NCI-H1694 treated with DMSO at 0.1 percent for 48 hours (cell line): ENCODE measurements at places on chromosomes 13 and 19.

GRCh38 chr13:22569811-22570210 is 611.0 kb upstream of the SGCG start:
- no peak for DNase-seq

DNA sequence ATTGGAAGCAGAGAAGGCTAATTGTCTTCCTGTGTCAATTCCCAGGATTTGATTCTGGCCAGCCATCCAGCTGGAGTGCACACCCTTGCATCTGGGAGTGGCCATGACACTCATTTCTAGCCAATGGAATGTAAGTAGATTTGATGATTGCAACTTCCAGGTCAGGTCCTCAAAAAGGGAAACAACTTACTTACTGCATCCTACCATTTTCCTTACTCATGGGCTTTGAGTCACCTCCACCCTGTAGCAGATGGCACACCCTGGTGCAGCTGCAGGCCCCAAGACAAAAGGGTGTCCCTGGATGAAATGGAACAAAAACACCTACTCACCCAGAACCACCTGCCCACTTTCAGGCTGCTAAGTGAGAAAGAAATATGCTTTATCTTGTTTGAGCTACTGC is 27.3 kb upstream of the MPHOSPH8 start:
- no peak for DNase-seq

DNA sequence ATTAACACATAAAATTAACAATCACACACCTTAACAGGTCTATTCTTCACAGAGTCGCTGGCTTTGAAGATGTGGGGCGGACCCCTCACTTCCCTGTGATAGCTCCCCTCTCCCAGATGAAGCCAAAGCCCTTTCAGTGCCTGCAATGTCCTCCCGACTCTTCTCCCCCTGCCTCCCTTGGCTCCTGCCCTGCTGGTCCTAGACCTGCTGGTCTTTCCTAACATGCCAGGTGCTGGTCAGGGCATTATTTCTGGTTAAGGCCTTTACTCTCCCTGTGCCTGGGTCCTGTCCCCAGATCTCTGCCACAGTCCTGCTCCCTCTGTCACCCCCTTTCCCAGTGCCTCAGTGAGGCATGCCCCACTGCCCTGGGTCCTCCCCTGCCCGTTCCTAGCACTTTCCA is 12.2 kb downstream of the ERICH6B start:
- no peak for DNase-seq

- DNase-seq, result no peak
These were observed 17.6 kb downstream of the CD70 start for GRCh38 chr19:6573350-6573749.

- no peak for DNase-seq
These were observed 160.6 kb upstream of the SPRY2 start for GRCh38 chr13:80501556-80501955.

DNA sequence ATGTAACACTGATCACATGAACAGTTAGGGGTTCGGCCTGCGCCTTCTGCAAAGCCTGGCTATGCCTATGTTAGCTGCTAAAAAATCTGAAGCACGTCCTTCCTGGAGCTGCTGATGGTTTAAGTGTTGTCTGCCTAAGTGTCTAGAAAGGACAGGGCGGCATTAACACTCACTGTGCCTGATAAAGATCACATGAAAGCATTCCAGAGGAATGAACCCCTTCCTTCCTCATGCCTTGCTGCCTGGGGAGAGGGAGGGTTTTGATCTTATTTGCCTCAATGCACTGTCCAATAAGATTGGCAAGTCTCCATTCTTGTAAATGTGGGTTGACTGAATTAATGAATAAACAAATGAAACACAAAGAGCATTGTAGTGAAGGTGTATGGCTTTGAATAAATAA is 5.2 kb downstream of the DOCK9 start:
- DNase-seq, result no peak

GRCh38 chr19:45234089-45234869 is 10.9 kb downstream of the EXOC3L2 start:
- DNase-seq, result no peak

DNA sequence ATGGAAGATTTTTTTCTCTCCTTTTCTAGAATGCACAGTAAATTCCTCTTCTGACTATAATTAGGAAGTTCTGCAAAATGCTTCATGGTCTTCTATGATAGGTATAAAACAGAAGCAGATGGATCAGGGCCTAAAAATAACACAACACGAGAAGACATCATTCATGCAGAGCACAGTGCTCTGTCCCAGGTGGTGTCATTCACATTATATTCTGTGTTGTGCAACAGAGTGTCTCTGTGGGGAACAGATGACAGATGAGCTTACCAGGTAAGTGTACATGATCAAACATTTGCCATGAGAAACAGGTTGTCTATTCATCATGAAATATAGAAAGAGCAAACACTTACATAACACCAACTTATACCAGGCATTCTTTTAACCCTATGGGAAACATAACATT is 288.3 kb downstream of the KCTD12 start:
- DNase-seq, result peak; percentile 76

DNA sequence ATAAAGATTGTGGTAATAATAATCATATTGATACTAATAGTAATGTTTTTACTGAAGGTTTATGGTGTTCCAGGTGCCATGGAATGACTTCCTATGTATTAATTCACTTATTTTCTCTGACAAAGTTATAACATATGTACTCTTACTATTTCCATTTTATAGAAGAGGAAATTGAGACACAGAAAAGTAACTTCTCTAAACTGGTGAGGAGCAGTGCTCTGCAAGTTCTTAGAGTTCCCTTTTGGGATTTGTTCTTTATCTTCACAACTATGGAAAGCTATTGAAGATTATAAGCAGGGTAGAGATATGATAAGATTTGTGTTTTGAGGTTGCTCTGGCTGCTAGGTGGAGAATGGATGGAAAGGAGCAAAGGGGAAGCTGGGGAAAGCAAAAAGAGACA is 83.9 kb upstream of the OLFM4 start:
- DNase-seq, result no peak

DNA sequence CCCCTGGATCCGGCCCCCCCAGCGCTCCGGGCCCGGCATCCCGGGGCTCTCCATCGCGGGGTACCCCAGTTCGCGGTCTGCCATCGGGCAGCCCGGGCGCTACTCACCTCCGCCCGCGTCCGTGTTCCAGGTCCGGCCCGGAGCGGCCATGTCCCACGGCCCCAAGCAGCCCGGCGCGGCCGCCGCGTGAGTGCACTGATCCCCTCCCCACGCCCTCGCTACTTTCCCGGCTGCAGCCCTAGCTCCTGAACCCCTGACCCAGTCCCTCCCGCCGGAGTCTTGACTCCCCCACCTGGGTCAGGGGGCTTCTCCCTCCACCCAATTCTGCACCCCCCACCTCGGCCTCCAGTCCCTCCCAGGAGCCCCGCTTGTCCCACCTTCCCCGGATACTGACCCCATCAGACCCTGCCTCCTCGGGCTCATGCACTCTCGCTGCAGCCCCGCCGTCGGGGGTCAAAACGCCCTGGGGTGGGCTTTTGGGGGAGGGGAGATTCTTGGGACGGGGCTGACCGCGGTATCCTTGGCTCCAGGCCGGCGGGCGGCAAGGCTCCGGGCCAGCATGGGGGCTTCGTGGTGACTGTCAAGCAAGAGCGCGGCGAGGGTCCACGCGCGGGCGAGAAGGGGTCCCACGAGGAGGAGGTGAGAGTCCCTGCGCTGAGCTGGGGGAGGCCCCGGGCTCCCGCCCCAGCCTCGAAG is 566 bp downstream of the HMG20B start:
- no peak for DNase-seq

DNA sequence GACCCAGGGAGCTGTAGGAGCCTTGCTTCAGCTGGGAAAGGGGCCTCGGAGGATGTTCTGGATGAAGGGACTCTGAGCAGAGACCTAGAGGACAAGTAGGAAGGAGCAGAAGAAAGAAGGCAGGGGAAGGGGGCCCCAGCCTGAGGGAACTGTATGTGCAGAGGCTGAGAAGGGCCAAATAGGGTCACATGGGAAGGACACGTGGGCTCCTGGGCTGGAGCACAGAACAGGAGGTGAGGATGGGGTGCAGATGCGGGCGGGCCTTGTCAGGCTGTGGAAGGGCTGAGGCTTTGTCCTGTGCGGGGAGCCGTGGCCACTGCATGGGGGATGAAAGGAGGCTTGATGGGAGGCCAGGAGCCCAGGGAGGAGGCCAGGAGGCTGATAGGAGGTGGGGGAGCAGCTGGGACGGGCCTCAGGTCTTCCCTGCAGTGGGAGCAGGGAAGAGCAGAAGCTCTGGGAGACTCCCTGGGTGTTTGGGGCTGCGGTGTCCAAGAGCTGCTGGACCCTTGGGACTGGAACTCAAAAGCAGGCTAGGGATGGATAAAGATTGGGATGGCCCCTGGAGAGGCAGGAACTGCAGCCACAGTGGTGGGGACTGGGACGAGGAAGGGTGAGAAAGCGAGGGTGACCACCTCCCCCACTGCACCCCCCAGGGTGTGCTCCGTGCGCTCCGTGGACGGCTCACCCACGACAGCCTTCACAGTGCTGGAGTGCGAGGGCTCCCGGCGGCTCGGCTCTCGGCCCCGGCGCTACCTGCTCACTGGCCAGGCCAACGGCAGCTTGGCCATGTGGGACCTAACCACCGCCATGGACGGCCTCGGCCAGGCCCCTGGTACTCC is 11.4 kb upstream of the LTBP4 start:
- no peak for DNase-seq

DNA sequence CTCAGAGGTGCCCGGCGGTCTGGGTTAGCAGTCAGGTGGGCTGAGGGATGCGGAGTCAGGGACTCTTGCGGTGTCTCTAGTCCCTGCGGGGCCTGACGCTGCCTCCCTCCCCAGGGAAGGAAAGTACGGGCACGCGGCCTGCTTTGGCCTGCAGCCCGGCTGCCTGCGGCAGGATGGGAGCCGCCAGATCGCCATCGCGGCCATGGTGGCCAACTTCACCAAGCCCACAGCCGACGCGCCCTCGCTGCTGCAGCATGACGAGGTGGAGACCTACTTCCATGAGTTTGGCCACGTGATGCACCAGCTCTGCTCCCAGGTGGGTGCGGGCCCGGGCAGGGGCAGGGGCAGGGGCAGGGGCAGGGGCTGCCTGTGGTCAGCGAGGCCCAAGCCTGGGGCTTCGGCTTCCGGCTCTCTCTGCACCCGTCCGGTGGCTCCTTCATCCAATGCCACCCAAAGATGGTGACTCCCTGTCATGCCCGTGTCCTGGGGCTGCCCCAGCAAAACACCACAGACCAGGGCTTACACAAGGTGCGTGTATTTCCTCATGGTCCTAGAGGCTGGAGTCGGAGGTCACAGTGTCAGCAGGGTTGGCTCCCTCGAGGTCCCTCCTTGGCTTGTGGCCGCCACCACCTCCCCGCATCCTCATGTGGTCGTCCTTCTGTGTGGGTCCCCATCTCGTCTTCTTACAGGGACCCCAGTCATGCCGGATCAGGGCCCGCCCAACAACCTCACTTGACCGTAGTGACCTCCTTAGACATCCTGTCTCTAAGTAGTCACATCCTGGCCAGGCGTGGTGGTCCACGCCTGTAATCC is 11.3 kb upstream of the ZNF554 start:
- no peak for DNase-seq

- DNase-seq, result no peak
These were observed 66.9 kb downstream of the MIPEP start for GRCh38 chr13:23822252-23822824.

- DNase-seq, result no peak
These were observed 52.6 kb downstream of the RASA3 start for GRCh38 chr13:114079601-114080536.

DNA sequence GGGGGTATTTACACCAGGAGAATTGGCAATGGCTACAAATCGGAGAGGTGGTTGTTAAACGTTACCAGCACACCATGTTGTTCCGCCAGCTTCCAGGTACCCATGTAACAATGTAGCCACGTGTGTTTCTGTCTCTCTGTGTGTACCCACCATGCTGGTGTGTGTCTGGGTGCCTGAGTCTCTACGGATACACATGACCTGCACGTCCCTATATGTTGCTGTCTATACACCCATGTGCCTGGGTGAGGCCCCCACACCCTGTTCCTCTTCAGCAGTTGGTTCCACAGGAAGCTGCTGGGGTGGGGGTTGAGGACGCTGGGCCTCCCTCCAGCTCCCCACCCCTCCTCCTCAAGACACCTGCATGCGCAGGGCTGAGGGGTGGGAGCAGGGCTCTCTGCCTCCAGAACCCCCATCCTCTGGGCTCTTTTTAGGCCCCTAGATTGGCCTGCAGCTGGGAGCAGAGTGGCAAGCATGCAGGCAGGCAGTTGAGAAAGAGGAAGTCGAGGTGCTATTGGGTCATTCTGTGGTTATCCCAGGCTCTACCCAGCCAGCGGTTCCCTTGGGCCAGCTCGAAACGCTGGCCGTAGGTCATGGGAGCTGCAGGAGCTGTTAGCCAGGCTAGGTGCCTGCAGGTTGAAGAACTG is at the start of gene ARHGEF18:
Gene ARHGEF18 (plus strand): TSS at position 351 of the 644 bp plus-strand sequence. CDS start 13,954 bp downstream, outside the sequence.
- peak; percentile 14 for DNase-seq

DNA sequence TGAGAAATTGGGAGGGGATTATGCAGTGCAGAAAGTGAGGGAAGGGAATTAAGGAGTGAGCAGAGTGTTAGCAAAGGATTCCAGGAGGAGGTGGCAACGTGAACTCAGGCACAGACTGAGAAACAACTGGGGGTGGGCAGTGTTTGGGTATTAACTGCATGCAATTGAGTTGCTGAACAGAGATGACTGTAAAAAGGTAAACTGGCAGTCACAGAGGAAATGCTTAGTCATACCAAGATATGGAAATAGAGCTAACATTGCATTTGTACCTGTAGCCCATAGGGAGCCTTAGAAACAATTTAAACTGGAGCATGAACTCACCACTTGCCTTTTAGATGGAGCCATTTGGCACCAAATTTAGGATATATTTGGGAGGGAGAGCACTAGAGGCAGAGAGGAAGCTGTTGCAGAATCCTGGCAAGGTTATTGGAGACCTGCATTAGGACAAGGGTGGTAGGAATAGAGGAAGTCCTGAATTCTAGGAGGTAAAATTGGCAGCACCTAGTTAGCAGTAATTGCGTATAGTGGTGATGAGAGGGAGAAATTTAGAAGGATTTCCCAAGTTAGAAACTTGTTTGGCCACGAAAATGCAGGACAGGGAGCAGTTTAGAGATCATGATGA is 100.6 kb upstream of the FRY start:
- no peak for DNase-seq

DNA sequence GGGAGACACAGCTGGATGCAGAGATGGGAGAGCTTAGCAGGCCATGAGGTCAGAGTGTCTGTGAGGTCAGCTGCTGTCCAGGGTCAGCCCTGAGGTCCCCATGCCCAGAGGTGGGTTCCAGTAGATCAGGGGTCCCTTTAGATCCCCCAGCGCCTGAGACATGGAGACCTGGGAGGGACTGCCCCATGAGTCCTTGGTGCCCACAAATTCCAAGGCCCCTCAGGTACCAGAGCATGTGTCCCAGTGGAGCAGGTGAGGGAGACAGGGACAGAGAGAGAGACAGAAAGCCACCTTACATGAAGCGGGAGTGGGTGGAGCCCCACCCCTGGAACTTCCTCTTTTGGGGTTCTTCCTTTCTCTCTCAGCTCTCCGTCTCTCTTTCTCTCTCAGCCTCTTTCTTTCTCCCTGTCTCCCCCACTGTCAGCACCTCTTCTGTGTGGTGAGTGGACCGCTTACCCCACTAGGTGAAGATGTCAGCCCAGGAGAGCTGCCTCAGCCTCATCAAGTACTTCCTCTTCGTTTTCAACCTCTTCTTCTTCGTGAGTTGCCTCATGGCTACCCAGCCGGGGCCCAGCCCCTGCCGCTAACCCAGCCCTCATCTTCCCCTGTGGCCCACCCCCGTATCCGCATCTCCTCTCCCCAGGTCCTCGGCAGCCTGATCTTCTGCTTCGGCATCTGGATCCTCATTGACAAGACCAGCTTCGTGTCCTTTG is at the start of gene CD37:
Gene CD37 (plus strand): TSS at position 336 of the 713 bp plus-strand sequence. CDS start 135 bp downstream, at position 471.
- no peak for DNase-seq
